ENCODE measurements at places on chromosomes 4 and X.

- DNase-seq: no peak
Observed at GRCh38 chr4:72641611-72642010, 72.6 kb upstream of the ADAMTS3 start.

DNA sequence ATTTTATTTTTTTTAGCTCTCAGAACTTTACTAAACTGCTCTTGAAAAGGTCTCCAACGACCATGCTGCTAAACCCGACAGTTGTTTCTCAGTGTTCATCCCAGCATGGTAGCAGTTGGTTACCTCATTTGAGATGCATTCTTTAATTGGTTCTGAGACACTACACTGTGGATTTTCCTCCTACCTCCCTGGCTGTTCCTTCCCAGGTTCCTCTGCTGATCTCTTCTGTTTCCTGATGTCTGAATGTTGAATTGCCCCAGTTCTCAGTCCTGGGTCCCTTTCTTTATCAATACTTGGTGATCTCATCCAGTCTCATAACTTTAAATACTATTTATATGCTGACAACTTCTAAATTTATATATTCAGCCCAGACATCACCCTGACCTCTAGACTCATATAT, 19.1 kb upstream of the TMEM165 start:
- no peak for DNase-seq

GRCh38 chrX:141839856-141840255, 1.7 kb downstream of the MAGEC3 start:
- DNase-seq: no peak

GRCh38 chr4:109703664-109704361, 568 bp upstream of the CASP6 start:
- DNase-seq: no peak

- no peak for DNase-seq
Observed at GRCh38 chr4:5387457-5387856, 320.9 kb downstream of the EVC2 start.

DNA sequence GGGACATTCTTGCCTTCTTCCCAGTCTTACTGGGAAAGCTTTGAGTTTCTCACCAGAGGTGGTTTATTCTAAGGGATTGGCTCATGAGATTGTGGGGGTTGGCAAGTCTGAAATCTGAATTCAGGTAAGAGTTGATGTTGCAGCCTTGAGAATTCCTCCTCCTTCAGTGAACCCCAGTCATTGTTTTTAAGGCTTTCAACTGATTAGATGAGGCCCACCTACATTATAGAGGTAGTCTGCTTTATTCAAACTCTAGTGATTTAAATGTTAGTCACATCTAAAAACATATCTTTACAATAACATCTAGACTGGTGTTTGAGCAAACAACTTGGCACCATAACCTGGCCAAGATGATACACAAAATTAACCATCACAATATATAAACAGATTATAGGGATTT, 156.5 kb upstream of the MED14 start:
- no peak for DNase-seq
